ENCODE measurements at places on chromosomes 3 and 15.

DNA sequence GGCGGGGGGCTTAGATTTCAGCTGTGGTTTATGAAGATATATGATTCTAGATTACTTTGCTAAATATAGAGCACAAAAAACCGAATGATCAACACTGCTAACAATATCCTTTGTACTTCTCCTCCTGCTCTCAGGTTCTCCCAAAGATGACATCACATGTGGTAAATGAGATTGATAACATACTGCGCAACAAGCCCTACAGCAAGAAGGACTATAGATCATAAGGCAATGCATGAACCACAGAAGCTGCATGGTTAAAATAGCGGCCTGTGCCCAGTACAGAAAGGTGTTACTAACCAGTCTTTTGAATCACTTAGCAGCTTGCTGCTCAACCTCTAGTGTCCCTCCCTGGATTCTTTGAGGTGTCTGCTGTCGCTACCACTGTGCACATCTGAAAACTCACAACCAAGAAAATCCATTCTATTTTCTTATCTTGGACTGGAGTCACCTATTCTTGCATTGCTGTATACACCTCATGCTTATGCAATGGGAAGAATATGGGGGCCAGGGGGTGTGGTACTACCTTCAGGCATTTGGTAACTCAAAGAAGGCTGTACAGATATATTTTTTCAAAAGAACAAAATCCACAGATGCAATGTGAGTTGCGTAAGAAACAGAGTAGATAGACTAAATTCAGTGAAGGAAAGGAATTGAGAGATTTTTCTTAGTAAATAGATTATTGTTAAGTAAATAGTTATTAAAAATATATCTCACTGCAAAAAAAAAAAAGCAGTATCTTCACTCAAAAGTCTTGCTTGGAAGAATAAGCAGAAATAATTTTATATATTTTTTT is 18.2 kb downstream of the SSR3 start:
- DNase-seq, result peak; percentile 46

DNA sequence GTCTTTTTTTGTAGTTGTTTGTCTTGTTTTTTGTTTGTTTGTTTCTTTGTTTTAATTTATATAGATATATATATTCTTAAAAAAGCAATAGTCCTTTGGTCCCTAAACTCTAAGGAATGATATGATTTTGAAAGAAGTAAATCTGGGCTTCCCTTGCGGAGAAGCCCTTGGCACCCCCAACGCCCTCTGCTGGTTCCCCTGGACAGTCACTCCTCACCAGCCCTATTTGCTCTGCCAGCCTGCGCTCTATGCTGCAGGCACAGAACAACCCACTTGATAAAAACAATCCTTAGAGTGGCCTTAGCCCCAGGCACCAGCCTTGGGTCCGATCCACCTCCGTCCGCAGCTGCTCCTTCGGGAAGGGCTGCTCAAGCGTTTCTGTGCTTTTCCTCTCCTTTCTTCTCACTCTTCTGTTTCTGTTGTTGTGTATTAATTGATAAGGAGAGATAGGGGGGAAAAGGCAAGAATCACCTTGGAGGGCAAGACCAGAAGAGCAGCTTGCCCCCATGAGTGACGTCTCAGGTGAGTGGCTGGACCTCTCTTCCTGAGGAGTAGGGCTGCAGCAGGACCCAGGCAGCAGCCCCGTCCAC is 13.7 kb upstream of the PARP6 start:
- DNase-seq, result peak; percentile 18

DNA sequence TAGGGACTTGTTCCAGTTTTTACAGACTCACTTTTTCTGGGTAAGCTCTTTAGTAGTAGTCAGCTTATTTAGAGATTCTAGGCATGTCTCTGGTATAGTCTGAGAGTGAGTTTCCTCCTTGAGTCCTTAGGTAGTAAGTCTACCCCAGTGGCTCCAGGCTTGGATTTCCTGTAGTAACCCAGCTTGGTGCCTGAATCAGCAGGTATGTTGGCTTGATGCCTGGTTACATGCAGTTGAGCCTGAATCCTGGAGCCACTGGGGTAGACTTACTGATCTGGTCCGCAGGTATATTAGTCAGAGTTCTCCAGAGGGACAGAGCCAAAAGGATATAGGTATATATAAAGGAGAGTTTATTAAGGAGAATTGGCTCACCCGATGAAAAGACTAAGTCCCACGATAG is 85.8 kb upstream of the RBMS3 start:
- no peak for DNase-seq

DNA sequence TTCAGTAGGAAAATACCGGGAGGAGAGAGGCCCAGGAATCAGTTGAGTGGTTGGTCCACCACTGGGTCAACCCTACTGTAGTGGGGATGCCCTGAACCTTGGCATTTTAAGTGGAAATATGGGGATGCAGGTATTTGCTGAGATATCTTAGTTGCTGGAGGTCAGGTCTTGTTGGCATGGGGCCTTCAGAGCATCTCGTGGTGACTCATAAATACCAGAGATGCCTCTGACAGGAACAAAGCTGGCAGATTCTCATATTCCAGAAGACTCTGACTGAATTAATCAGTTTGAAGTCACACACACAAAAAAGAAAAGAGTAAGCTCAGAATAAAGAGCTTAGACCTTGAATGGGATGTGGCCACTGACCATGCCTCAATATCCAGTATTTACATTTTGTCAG is 91.6 kb downstream of the CACNA2D3 start:
- DNase-seq, result no peak

GRCh38 chr3:59084583-59084982 is 34.8 kb upstream of the CFAP20DC start:
- no peak for DNase-seq

- DNase-seq, result peak; percentile 55
Measured at GRCh38 chr3:102791641-102792589, 357.1 kb downstream of the ZPLD1 start.

All from astrocyte of the spinal cord (primary cell).